ENCODE measurements at places on chromosomes 12 and 14.

- peak; percentile 9 for DNase-seq
Observed at GRCh38 chr14:104444159-104445030, 135.2 kb upstream of the C14orf180 start.

DNA sequence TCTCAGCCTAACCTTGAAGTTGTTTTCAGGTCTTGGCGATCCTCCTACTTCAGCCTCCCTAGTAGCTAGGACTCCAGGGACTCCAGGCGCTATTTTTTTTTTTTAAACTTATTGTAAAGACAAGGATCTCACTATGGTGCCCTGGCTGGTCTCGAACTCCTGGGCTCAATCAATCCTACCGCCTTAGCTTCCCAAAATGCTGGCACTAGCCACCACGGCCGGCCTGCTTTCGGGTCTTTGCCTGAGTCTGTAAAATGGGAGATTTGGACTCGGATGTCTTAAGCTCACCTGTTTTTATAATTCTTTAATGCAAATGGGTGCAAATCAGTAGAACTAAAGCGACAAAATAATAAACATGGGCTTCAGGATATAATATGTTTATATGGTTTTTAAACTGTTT, 858 bp upstream of the SYT10 start:
- no peak for DNase-seq

- DNase-seq = no peak
Observed at GRCh38 chr12:127767656-127768055, 499.3 kb upstream of the TMEM132C start.

DNA sequence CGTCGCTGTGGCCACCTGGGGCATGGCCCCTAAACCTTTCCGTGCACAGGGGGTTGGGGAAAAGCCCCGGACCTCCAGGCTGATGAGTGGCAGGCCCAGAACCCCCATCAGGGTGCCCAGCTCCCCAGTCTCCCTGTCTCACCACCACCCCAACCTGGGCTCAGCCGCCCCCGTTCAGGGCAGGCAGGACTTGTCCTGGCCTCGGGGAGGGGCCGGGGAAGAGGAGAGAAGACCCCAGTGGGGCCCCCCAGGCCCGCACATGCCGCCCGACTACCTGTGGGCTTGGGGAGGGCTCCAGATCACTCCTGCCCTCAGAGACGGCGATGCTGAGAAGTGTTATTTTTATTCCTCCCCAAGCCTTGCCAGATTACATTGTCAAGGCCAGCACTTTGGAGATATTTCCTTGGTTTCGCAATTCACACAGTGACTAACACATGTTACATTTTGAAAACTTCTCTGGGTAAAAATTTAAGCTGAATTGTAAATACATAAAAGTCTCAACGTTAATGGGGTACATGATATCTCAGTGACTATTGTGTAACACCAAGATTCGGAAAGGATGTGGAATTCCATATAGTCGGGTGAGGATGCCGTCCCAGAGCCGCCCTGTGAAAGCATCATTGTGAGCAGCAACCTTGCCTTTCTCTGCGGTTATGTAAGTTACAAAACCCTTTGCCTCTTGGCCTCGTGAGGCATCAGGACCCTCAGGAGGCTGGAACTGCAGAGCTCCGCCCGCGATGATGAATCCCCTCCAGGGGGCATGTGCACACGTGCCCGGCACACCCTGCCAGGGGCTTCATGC, 85.6 kb upstream of the DIO3 start:
- DNase-seq = peak; percentile 24

DNA sequence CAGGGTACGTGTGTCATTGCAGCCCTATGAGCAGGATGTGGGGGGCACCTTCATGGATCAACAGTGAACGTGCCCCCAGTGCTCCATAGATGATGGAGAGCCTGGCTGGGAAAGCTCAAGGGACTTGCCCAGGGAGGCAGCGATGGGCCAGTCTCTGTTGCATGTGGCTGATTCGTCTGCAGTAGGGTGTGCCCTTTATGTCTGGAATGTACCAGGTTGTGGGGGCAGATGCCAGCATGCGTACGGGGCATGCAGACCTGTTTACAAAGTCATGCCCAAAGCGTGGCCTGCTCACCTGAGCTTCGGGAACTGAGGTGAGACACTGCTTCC, 72.3 kb downstream of the TESC start:
- no peak for DNase-seq

DNA sequence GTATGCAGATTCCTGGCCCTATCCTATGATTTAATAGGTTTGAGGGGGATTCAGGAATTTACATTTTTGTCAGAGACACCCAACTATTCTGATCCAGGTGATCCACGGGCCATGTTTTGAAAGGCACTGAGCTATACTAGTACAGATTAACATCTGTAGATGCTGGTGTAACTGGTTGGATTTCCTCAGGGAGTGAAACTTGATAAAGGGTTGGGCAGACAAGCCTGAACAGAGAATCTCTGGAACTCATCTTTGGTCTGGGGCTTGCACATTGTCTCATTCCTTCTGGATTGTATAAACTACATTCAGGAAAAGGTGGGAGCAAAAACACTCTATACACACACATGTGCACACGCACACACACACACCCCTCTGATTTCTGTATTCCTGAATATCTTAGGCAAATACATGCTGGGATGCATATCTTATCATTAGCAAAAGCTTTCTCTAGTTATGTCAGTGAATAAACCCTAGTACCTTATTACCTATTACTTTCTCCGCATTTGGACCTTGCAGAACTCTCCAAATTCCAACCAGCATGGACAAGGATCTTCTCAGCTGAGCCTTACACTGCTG, 104.6 kb downstream of the SLC38A1 start:
- DNase-seq = no peak

DNA sequence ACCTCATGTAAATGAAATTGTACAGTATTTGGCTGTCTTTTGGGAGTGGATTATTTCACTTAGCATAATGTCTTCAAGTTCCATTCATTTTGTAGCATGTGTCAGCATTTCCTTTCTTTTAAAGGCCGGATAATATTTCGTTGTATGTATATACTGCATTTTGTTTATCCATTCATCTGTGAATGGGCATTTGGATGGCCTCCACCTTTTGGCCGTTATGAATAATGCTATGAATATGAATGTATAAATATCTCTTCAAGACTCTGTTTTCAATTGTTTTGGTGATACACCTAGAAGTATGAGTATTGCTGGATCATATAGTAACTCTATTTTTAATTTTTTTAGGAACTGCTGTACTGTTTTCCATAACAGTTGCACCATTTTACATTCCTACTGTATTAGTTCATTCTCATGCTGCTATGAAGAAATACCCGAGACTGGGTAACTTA, 164.9 kb downstream of the DYRK2 start:
- DNase-seq = no peak

DNA sequence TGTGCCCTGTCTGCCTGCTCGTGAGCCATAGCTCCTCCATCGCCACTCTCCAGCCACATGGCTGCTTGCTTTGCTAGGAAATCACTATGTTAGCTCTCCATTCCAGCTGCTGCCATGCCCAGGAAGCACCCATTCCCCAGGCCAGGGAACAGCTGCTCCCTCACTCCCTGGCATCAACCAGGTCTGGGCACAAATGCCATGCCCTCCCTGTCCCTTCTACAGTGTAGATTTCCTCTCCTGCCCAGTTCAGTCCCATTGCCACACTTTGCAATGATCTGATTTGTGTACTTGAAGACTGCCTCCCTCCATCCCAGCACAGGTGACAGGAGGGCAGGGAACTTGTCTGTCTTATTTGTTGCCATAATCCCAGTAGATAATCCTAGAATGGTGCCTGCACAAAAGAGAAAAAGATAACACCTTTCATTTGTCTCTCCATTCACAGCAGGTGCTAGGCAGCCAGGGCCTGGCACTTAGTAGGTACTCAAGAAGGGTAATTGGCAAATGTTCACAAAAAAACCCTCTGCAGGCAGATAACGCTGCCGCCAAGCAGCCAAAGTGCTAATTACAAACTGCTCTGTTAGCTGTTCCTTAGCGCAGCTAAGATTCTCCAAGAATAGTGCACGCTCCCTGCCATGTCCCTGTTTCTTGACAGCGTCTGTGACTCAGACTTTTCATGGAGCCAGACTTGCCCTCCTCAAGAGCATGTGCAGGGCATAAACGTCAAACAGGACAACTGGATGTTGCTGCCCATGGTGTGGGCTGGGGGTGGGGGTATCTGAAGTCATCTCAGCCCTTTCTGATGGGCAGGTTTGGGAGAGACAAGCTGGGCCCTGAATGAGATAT, 69.1 kb downstream of the ARL6IP4 start:
- DNase-seq = no peak
